ENCODE measurements at places on chromosomes 11 and 22. TPM values are rescaled to one million over a fixed set of nuclear protein-coding genes. Genes with fewer than 3 reads are reported as not detected.

- H3K4me1 ChIP-seq = no peaks in the 10 kb centered on the region
- no peaks in the 10 kb centered on the region for H3K36me3 ChIP-seq
- peaks cover 4% of the 10 kb centered on the region for H3K27me3 ChIP-seq
- H3K4me3 ChIP-seq = no peak overlapping the region
- no peak for DNase-seq
- H3K27ac ChIP-seq = no peak overlapping the region
These were observed 1247.8 kb downstream of the BRD1 start for GRCh38 chr22:48579928-48580309.

DNA sequence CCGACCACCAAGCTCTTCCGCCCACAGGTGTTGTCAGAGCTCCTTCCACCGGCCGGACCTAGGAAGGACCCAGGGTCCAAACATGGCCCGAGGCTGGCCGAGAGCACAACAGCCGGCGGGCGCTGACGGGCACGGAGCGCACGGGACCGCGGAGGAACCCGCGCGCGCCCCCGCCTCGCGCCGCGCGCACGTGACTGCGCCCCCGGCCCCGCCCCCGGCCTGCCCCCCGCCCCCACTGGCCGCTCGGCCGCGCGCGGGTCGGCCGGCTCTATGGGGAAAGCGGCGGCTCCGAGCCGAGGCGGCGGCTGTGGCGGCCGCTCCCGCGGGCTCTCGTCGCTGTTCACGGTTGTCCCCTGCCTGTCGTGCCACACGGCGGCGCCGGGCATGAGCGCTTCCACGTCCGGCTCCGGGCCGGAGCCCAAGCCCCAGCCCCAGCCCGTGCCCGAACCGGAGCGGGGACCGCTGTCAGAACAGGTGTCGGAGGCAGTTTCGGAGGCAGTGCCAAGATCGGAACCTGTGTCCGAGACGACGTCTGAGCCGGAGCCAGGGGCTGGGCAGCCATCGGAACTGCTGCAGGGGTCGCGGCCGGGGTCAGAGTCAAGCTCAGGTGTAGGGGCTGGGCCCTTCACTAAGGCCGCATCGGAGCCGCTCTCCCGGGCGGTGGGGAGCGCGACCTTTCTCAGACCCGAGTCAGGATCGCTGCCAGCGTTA lies at the start of gene OSBP2:
OSBP2 (plus strand) TSS at position 235 of the 711 bp plus-strand sequence; CDS start at position 271, 36 bp downstream.
- H3K4me3 ChIP-seq = peak within 1 kb of the TSS; percentile 79
- H3K27ac ChIP-seq = peak within 1 kb of the TSS; percentile 41
- peaks cover 3% of the 10 kb centered on the region for H3K4me1 ChIP-seq
- H3K27me3 ChIP-seq = peaks cover 34% of the 10 kb centered on the region

GRCh38 chr11:15258433-15259165 lies 143.9 kb downstream of the INSC start:
- no peaks in the 10 kb centered on the region for H3K36me3 ChIP-seq
- H3K27ac ChIP-seq = no peak overlapping the region
- H3K27me3 ChIP-seq = peaks cover 3% of the 10 kb centered on the region
- H3K4me3 ChIP-seq = no peak overlapping the region
- no peaks in the 10 kb centered on the region for H3K4me1 ChIP-seq

- no peak overlapping the region for H3K27ac ChIP-seq
- peaks cover 2% of the 10 kb centered on the region for H3K4me1 ChIP-seq
- no peaks in the 10 kb centered on the region for H3K36me3 ChIP-seq
- H3K4me3 ChIP-seq = no peak overlapping the region
- peaks cover 37% of the 10 kb centered on the region for H3K27me3 ChIP-seq
These were observed 5.9 kb upstream of the CSF2RB start for GRCh38 chr22:36907253-36908195.

- DNase-seq = no peak
- no peaks in the 10 kb centered on the region for H3K36me3 ChIP-seq
- peaks cover 45% of the 10 kb centered on the region for H3K4me1 ChIP-seq
- no peaks in the 10 kb centered on the region for H3K27me3 ChIP-seq
- no peak overlapping the region for H3K4me3 ChIP-seq
These were observed 36.0 kb upstream of the MYH9 start for GRCh38 chr22:36423461-36424404.

DNA sequence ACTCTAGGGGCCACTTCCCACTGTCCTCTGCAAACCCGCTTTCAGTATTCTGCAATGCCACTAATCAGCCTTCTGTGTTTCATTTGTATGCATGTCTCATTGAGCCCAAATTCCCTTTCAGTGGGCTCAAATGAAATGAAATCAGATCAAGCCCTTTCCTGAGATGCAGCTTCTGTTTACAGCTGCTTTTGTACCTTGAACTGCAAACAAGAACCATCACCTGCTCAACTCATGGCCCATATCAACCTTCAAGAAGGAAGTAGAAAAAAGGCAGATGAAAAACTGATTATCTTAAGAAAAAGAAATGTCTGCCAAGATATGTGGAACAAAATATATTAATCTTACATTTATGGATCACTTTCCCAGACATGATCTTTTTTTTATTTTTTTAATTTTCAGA lies 141.1 kb upstream of the ARHGAP42 start:
- no peaks in the 10 kb centered on the region for H3K36me3 ChIP-seq
- H3K27ac ChIP-seq = no peak overlapping the region
- H3K4me1 ChIP-seq = no peaks in the 10 kb centered on the region
- no peak overlapping the region for H3K4me3 ChIP-seq
- DNase-seq = no peak

DNA sequence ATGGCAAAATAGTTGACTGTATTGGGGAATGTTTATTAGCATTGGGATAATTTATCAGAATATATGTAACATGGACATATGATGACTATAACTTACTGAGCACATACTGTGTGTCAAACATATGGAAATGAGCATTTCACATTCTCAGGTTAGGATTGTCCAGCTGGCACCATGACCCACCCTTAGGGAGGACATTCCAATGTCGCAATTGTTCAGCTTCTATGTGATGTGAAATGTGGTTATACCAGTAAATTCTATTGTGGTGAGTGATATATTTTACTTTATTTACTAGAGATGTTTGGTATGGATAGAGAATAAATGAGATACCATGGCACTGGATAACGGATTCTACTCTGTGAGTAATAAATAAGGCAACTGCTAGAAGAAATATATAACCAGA lies 50.4 kb downstream of the OR4A47 start:
- H3K27ac ChIP-seq = no peak overlapping the region
- no peaks in the 10 kb centered on the region for H3K27me3 ChIP-seq
- H3K4me1 ChIP-seq = no peaks in the 10 kb centered on the region
- H3K4me3 ChIP-seq = no peak overlapping the region

- no peak overlapping the region for H3K4me3 ChIP-seq
- no peaks in the 10 kb centered on the region for H3K4me1 ChIP-seq
- H3K27me3 ChIP-seq = peaks cover 21% of the 10 kb centered on the region
These were observed 2.7 kb downstream of the P2RY6 start for GRCh38 chr11:73274722-73275380.

SEPTIN3 gene
- total RNA-seq = 0.37 TPM

MMP11 gene
- total RNA-seq = 0.42 TPM

KDM4E gene
- total RNA-seq = not detected

C22orf39 gene
- 33.9 TPM for total RNA-seq
